GM23248 (cell line): ENCODE measurements at places on chromosomes 1 and 21.

- DNase-seq, result peak; percentile 22
These were observed 78.3 kb downstream of the UCHL5 start for GRCh38 chr1:192980856-192981255.

DNA sequence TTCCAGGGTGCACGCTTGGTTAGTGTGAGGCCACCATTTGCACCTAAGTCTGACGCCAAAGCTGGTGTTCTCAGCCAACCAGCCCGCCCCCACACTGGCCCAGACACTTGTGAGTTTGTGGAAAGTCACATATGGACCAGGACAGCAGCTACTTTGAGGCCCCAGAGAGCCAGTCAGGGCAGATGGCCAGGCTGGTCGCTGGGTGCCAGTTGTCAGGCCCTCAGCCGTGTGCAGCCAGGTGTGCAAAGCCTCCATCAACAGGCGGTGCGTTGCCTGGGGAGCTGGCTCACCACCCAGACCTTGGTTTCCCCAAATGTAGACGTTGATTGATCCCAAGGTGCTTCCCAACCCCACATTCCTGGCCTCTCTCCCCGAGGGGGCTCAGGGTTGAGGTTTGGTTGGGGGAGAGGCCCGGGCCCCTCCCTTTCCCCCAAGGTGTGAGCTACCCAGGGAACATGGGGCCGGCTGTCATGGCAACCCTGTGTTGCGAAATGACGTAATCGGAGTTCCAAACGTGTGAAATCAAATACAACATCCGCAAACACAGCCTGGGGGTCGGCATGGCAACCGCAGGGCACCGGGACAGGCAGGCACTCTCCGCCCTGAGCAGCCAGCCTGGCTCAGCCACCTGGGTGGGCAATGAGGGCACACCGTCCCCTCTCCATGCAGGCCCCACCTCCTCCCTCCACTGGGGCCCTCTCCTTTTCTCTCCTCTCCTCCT is 42.2 kb upstream of the WNT4 start:
- DNase-seq, result no peak

DNA sequence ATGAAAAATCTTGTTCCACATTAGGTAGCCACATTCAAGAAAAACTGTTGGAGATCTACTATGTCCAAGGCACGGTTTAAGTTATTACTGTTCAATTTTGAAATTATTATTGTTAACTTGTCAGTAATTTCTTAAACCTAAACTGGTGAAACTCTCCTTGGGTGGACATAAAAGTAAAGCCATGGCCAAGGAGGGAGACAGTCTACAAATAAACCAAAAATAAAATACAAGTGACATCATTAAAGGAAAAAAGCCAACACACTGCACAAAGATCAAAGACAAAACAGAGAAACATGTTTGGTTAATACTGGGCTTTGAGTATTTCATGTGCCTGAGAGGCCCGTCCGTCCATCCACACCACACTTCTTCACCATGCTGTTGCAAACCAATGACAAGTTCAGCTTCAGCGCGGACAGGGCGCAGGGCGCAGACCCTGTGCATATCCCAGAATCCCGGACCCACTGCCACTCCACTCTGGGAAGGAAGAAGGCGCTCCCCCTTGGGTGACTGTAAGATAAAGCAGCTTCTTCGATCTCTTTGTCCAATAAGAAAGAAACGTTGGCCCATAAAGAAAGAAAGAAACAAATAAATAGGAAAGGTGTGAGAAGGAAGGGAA is 918 bp upstream of the RASAL2 start:
- DNase-seq, result no peak

GRCh38 chr1:184315254-184315653 is 71.6 kb upstream of the C1orf21 start:
- peak; percentile 75 for DNase-seq

GRCh38 chr1:239386453-239387303 is at the start of gene CHRM3:
Gene CHRM3 (plus strand): TSS chr1:239386568. CDS start chr1:239907452, 520,884 bp downstream.
- DNase-seq, result peak; percentile 6

GRCh38 chr1:230750576-230750975 is 3.4 kb downstream of the CAPN9 start:
- no peak for DNase-seq

- peak; percentile 46 for DNase-seq
These were observed 88.3 kb upstream of the SELENON start for GRCh38 chr1:25711555-25712298.

- no peak for DNase-seq
These were observed 177.9 kb downstream of the IGSF21 start for GRCh38 chr1:18285538-18285924.

DNA sequence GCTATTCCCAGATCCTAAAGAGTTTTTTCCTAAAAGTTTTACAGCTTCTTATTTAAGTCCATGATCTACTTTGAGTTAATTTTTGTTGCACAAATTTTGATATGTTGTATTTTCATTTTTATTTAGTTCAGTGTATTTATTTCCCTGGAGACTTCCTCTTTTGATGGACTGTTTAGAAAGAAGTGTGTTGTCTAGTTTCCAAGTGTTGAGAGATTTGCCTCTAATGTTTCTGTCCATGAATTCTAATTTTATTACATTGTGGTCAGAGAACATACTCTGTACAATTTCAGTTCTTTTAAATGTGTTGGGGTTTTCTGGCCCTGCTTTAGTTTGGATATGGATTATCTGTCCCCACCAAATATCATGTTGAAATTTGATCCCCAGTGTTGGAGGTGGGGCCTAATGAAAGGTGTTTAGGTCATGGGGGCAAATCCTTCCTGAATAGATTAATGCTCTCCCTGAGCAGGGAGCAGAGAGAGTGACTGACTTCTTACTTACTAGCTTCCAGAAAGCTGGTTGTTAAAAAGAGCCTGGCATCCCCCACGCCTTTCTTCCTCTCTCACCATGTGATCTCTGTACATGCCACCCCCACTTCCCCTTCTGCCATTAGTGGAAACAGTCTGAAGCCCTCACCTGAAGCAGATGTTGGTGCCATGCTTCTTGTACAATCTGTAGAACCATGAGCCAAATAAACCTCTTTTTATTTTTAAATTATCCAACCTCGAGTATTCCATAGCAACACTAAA is 4.6 kb downstream of the CHD1L start:
- DNase-seq, result no peak

GRCh38 chr1:109546311-109547109 is 1.9 kb upstream of the GNAI3 start:
- DNase-seq, result peak; percentile 95

DNA sequence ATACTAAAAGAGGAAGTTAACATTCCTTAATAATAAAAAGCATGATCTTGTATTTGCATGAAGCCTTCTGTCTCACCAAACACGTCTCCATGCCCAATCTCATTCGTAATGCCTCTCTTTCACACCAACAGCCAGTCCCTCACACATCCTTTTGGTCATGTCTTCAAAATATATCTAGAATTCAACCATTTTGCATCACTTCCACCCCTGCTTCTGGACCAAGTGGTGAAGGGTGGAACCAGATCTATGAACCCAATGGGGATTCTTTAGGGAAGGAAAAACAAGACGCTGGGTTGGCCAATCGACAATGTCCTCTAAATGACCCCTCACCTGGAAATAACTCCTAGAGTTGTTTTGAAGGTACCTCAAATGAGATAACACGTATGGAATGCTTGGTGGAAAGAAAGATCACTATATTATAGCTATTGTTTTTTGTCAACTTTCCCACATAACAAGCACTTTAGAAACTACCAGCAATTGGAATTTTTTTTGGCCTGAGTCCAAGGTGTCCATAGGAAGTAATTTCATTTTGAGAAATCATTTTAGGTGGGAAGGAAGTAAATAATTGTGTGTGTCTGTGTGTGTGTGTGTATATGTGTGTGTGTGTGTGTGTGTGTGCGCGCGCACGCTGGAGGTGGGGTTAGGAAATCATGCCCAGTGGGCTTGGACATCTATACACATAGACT is at the start of gene KCNA10:
Gene KCNA10 (minus strand): TSS at position 51 of the 686 bp plus-strand sequence. CDS start 388 bp downstream, outside the sequence.
- no peak for DNase-seq

GRCh38 chr21:46060596-46061061 is 37.3 kb upstream of the COL6A2 start:
- DNase-seq, result peak; percentile 100

GRCh38 chr1:94873520-94874351 is 53.2 kb downstream of the CNN3 start:
- peak; percentile 71 for DNase-seq

DNA sequence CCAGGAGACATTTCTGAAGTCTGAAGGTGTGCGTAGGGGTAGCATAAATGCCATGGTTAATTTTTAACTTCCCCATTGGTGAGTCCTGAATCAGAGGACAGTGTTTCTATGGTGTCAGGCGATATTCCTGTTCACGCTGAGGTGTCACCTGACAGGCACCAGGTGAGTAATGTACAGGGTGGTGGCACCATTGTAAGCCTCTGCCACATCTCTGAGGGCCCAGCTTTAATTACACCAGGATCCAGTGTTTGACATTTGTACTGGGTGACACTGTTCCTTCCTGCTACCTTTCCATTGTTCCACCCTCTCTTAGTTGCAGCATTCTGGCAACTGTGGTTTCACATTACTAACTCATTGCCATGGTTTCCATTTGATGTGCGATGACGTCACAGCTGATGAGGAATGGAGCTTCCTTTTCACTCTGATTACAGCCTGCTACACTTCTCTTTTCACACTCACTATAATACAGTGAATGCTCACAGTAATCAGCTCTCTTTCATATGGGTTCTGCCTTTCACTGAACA is 40.6 kb upstream of the MARK1 start:
- peak; percentile 67 for DNase-seq

DNA sequence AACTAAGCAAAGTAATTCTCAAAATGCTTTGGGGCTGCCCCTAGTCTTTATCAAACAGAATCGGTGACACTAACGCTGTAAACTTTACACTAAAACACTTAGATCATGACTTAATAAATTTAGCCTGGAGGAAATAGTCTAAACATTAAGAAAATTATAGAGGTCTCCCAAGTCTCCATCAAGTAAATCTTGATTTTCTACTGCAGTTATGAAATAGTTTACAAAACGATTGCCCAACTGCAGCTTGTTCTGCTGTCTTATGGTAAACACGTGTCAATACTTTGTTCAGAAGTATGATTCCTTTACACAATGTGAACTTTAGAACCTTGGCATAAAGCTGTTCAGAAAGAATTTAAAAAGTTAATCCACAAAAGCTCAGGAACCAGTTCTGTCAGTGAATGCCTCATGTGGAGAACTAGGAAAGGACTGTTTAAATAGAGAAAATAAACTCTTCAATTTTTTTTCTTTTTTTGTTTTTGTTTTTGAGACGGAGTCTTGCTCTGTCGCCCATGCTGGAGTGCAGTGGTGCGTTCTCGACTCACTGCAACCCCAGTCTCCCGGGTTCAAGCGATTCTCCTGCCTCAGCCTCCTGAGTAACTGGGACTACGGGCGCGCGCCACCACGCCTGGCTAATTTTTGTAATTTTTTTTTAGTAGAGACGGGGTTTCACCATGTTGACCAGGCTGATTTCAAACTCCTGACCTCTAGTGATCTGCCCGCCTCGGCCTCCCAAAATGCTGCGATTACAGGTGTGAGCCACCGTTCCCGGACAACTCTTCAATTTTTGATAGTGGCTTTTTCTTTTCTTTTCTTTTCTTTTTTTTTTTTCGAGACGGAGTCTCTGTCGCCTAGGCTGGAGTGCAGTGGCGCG is 1.6 kb downstream of the DDI2 start:
- peak; percentile 84 for DNase-seq

- peak; percentile 30 for DNase-seq
These were observed 69.8 kb downstream of the CR1 start for GRCh38 chr1:207565546-207566468.

DNA sequence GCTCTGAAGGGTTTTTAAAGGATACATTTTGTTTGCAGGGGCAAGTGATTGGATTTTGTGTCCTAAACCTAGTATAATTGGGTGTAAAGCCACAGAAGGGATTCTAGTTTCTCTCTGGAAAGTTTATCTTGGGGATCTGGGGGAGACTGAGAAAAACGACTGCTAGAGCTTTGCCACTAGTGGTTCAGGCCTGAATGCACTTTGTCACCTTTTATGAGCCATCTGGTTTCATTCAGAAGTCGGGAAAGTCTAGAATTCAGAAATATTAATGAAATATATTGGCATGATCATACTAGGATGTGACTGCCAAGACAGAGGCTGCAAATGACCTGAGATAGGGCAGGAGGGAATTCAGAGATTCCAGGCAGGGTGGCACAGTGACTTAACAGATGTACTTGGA is 111.5 kb upstream of the KCNK2 start:
- no peak for DNase-seq

GRCh38 chr1:26363549-26364448 is 8.8 kb downstream of the ZNF683 start:
- DNase-seq, result peak; percentile 88

GRCh38 chr1:40858856-40859416 is 3.2 kb downstream of the CITED4 start:
- no peak for DNase-seq

DNA sequence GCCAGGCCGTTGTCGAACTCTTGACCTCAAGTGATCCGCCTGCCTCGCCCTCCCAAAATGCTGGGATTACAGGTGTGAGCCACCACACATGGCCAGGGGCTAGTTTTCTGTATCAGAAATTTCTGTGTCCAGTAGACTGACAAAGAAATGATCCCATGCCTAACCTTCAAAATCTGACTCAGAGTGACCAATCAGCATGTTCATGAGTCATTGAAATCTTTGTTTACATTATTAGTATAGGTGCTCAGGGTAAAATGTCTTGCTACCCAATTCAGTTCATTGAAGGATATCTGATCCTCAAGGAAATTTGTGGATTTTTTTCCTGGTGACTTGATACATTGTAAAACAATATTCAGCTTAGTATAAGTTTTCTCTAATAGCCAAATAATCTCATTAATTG is 11.0 kb upstream of the LDLRAD2 start:
- peak; percentile 63 for DNase-seq

DNA sequence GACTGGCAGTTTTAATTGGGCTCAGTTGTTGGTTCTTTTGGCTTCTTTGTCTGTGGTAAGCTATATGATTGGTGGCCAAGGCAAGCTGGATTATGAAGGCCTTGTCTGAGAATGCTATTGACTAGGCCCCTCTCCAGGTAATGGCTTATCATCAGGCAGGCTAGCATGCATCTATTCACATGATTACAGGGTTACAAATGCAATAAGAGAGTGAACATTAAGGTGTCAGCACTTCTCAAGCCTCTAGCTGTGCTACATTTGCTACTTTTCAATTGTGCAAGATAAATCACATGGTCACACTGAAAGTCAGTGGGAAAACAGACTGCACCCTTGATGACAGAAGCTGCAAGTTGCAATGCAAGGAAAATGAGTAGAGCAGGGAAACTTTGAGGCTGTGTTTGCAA is 550.9 kb upstream of the TMPRSS15 start:
- no peak for DNase-seq

DNA sequence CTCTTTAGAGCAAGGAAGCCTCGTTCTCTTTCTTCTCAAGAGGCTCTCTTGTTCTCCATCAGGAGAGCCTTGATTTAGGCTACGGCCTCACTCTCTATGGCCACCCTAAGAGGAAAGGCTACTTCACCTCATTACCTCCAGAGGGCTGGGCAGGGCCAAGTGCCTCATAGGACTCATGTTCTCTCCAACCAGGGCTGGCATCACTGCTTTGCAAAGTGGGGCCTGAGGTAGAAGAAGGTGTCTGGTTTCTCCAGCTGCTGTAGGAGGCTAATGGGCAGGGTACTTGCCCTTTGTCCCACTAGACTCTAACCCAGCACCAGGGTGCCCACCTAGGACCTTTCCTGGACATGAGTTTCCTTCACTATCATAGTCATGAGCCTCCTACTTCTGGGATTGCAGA is 2.1 kb upstream of the ATXN7L2 start:
- DNase-seq, result no peak
